ENCODE measurements at places on chromosomes 16 and 17.
A peak's percentile ranks its signal among the peaks of the same experiment; 100 is the strongest.

DNA sequence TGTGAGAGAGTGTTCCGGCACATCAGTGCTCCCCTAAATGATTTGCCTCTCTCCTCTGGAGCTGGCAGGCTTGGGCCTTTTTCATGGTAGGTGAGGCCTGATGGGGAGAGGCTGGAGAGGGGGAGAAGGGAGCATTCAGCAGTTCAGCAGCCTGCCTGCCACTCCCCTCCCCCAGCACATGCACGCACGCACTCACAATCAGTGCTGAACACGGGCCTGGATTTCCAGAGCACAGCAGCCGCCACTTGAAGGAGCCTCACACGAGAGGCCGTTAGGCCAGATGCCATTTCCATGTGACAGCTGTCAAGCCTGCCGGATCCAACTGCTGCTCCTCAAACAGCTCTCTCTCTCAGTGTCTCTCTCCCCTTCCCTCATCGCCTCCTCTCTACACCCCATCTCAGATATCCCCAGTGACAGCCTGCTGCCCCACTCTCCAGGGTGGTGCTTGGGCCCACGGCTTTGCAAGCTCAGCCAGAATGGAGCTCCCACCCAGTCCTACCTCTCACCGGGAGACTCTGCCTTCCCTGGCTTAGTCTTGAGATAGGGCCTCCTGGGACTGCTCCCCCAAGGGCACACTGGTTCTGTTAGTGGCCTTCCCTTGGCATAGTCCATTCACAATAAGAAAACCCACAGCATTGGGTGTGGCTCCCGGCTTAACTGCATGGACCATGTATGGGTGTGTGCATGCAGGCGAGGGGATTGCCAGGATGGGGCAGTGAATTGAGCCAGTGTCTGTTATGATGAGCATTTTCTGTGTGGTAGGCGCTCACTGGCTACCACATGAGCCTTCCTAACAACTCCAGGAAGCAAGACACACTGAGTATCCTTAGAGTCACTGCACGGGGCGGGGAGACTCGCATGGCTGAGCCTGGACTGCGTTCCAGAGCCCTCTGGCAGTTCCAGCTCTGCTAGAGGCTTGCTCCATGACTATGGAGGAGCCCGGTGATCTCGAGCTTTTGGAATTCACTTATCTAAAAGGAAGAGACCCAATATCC is 226.2 kb downstream of the CCDC182 start:
- DNase-seq = no peak

- no peak for DNase-seq
Measured at GRCh38 chr16:52265446-52265861, 281.5 kb downstream of the TOX3 start.

DNA sequence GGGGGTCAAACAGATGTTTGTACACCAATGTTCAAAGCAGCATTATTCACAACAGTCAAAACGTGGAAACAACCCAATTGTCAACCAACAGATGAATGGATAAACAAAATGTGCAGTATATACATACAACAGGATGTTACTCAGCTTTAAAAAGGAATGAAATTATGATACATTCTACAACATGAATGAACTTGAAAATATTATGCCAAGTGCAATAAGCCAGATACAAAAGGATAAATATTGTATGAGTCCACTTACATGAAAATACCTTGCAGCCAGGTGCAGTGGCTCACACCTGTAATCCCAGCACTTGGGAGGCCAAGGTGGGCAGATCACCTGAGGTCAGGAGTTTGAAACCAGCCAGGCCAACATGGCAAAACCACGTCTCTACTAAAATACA is 39.9 kb downstream of the UBE2G1 start:
- DNase-seq = no peak

DNA sequence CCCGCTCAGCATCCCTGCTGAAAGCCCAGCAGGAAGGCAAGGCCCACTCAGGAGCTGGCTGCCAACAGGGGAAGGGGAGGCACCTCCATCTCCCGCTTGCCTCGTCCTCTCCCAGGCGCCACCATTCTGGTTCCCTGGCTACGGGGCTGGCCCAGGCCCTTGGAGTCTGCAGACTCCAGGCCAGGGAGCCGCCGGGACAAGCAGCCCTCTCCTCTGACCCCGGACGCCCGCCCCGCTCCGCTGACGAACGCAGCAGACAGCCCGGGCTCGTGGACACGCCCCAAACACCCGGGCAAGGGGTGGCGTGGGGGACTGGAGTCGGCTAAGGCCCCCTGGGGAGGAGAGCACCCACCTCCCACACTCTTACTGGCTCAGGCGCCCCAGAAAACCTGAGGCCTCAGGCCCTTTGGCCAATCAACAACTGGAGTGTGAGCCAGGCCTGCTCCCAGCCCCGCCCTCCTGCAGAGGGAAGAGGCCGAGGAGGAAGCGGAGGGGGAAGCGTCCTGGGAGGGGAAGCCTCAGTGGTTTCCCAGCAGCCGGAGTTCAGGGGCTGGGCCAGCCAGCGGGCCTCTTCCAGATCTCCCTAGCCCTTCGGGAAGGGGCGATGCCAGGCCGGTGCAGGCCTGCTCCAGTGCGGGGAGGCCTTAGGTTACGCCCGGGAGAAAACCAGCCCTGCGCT is 4.2 kb downstream of the MNT start:
- peak; percentile 42 for DNase-seq

- DNase-seq = no peak
Measured at GRCh38 chr16:19236561-19237209, 48.8 kb upstream of the CLEC19A start.

DNA sequence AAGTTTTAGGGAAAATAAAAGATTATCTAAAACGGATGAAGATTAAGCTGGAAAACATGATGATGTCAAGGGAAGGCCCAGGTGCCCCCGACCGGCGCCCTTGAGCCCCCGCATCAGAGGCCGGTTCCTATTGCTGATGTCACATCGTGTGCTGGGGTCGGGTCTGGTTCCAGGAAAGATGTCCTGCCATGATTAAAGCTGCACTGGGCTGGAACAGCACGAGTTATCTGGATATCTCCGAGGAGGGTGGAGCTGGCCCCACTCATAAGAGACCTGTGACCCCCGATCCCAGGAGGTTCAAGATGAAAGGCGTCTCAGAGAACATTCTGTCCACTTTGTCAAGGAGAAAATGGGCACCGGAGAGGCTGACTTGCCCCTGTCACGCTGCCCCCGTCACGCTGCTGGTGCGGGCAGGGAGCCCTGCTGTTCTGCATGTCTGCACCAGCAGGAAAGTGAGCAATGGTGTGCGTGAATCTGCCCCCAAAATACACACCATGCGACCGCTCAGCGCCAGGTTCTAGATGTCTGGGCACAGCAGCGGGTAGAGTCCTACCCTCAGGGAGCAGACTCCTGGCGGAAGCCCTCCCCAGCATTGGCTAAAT is 53.0 kb downstream of the ENGASE start:
- no peak for DNase-seq

DNA sequence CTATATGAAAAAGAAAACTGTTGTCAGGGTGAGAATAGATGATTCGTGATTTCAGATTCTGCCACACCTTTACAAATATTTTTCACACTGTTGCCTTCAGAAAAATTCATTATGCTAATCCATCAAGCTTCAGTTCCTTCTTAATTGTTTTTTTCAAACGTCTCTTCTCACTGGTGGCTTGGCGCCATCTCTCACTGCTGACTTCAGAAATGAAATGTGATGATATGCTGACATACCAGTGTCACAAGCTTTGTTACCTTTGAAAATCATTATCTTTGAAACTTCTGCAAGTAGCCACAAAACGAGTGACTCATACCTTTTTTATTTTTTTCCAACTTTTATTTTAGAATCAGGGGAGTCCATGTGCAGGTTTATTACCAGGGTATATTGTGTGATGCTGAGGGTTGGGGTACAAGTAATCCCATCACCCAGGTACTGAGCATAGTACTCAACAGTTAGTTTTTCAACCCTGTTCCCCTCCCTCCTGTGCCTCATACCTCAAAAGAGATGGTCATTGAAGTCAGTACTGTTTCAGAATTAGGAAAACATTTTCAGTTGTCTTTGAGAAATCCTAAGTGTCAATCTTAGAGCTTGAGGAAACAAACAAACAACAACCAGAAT is 14.0 kb upstream of the KRT222 start:
- DNase-seq = no peak

- no peak for DNase-seq
Measured at GRCh38 chr17:27413792-27414191, 42.5 kb upstream of the KSR1 start.

GRCh38 chr17:45225964-45226530 is 4.4 kb downstream of the FMNL1 start:
- peak; percentile 99 for DNase-seq

- no peak for DNase-seq
Measured at GRCh38 chr16:65675161-65675560, 553.3 kb upstream of the CDH11 start.

- no peak for DNase-seq
Measured at GRCh38 chr17:16048811-16049449, 49.3 kb downstream of the TTC19 start.

- DNase-seq = no peak
Measured at GRCh38 chr16:55041540-55042234, 111.0 kb downstream of the IRX5 start.

DNA sequence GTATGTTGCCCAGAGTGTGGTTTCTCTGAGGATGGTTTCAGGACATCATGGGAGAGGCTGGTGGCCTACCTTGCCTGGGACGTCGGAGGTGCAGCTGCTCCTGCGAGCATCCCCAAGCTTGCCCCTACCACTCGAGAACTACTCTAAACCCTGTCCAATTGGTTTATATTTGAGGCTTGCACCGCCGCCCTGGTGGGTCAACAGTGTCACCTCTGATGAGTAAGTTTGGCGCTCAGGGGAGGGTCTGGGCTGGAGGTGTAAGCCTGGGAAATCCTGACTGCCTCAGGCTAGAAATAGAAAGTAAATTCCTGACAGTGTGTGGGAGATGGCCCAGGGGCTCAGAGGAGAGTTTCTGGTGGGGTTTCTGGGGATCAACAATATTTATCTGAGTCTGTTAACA is 48.2 kb downstream of the CCDC42 start:
- no peak for DNase-seq

DNA sequence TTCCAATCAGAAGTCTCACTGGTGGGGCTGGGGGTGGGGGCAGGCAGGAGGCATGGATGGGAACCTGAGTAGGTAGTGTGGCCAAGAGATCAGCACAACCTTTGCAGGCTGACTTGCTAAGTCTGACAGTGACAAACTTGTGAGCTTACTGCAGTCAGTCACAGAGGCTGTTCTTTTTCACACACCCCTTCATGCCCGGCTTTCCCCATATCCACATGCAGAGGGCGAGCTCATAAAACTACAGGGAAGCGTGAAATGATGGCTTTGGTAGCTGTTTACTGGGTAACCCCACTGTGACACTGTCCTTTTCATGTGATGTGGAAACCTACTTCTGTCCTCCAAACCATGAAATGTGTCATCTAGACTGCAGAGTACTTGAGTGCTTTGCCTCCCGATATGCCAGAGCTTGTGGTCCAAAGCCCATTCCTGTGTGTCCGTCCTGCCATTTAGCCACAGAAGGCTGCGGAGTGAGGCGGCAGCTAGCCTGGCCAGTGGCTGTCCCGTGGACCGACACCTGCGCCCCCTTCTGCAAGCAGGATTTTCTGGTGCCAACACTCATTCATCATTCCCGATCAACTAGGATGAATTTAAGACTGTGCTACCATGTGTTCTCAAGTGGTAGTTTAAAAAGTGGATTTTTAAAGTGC is 9.8 kb downstream of the GEMIN4 start:
- no peak for DNase-seq
